Iris pigment epithelial cell (primary cell): ENCODE measurements at places on chromosomes 6 and 20.

GRCh38 chr6:75206576-75207342 lies 906 bp upstream of the COL12A1 start:
- peak; percentile 60 for DNase-seq

DNA sequence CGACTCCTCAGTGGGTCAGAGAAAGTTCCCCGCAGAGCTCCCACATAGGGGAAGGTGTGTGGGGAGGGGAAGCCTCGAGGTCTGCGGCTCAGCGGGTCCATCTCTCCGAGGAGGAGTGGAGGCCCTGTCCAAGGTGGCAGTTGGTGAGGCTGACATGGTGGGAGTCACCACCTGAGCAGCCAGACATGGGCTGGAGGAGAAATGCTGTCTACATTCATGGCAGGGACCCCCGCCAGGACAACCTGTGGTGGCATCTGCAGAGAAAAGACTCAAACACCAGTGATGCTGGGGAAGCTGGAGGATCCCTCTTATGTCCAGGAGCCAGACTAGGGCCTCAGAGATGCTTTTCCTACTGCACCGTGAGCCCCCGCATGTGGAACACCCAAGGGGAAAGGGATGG lies 49.8 kb downstream of the BMP7 start:
- DNase-seq, result no peak

- peak; percentile 1 for DNase-seq
Observed at GRCh38 chr6:50271266-50271665, 221.5 kb upstream of the DEFB112 start.

GRCh38 chr6:142446168-142446567 lies 144.4 kb downstream of the ADGRG6 start:
- no peak for DNase-seq

GRCh38 chr6:6781172-6781872 lies 192.8 kb downstream of the LY86 start:
- peak; percentile 54 for DNase-seq

DNA sequence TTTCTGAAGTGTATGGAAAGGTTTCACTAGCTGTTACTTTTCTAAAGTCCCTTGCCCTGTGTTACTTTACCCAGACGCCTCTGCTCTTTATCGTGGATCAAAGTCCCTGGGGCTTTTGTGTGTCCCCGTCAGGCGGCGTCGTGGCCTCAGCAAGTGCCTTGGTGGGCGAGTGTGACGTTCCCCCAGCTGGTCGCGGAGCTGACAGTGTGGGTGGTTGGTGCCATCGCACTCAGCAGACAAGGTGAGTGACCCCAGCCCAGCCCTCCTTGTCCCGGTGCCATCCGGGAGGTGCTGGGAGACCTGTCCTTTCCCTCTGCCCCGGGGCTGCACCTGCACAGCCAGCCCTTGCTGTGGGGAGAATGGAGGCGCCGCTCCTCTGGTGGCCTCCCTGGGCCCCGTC lies 27.3 kb upstream of the TCFL5 start:
- DNase-seq, result no peak

DNA sequence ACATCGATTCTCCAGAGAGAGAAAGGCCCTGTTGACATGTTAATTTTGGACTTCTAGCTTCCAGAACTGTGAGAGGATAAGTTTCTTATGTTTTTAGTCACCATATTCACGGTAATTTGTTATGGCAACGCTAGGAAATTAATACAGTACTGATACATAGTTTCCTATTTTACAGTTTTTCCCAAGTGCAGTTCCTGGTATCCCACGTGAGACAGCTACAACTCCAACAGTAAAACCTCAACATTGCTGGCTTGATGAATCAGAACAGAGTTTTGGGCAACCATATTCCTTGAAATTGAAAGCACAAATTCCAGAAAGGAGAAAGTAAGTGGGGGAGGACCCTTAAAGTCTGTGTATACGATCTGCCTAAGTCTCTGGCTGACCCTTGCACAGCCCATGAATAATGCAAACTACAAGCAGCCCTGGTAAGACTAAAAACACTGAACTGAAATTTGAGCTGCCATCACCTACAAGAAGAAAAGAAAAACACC lies 505.1 kb upstream of the NRSN1 start:
- DNase-seq, result peak; percentile 50

DNA sequence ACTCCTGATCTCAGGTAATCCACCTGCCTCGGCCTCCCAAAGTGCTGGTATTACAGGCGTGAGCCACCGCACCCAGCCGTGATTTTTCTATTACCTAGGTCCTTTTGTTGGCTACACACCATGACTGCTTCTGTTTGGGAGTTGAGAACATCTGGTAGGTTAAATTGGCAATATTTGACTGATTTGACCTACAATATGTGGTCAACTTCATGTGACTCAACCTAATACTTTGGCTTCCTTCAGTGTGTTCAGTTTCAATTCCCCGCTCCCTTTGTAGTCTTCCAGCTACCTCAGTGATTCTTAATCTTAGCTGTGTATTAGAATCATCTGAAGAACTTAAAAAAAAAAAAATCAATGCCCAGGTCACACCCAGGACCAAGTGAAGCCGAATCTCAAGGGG lies 47.4 kb downstream of the MYB start:
- DNase-seq, result no peak

DNA sequence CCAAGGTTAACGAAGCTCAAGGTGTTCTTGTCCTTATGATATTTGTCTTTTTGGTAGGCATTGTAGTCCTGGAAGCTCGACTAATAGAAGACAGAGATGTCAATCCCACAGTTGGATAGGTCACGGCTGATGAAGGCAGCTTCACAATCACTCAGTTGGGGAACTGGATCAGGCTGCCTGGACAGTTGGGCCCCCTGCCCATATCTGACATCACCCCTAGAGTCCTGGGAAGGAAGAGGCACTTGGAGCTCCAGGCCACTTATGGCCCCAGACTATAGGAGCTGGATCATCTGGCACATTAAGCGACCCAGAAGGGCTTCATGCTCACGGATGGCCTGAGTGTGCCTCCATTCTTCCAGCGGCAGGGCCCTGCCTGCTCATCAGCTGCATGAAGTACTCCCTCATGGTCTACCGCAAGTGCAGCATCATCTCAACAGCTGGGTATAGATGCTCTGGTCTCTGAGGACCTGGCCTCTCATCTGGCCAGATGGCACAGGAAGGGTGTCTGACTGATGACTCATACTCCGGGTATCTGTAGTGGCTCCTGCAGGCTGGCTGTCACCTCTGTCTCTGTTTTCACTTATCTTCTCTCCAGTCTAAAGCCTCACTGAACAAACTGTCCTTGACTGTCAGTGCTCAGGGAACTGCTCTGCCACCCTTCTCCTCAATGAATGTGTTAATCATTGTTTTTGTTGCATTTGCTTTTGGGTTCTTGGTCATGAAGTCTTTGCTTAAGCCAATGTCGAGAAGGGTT lies 29.2 kb upstream of the SSR1 start:
- DNase-seq, result no peak

DNA sequence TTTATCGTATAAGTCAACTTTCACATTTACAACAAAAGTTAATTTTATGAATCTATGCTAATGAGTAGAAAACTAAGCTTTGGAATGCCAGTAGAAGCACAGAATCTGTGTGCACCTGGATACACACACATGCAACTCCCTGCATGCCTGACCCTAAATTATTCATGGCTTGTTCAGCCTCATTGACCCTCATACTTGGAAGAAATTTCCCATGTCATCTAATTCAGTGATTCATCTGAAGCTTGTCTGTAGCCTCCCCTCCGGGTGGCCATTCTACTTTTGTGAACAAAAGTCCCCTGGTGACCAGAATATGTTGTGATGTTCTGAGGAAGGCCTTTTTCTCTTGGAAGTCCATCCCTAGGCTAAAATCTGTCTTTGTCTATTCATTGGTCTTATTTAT lies 1078.4 kb downstream of the KIF16B start:
- no peak for DNase-seq

- no peak for DNase-seq
Observed at GRCh38 chr20:19631410-19631809, 126.6 kb upstream of the RIN2 start.

GRCh38 chr6:20875369-20875963 lies 341.2 kb downstream of the CDKAL1 start:
- peak; percentile 68 for DNase-seq

GRCh38 chr6:18585032-18585573 lies 198.0 kb downstream of the RNF144B start:
- DNase-seq, result peak; percentile 69

DNA sequence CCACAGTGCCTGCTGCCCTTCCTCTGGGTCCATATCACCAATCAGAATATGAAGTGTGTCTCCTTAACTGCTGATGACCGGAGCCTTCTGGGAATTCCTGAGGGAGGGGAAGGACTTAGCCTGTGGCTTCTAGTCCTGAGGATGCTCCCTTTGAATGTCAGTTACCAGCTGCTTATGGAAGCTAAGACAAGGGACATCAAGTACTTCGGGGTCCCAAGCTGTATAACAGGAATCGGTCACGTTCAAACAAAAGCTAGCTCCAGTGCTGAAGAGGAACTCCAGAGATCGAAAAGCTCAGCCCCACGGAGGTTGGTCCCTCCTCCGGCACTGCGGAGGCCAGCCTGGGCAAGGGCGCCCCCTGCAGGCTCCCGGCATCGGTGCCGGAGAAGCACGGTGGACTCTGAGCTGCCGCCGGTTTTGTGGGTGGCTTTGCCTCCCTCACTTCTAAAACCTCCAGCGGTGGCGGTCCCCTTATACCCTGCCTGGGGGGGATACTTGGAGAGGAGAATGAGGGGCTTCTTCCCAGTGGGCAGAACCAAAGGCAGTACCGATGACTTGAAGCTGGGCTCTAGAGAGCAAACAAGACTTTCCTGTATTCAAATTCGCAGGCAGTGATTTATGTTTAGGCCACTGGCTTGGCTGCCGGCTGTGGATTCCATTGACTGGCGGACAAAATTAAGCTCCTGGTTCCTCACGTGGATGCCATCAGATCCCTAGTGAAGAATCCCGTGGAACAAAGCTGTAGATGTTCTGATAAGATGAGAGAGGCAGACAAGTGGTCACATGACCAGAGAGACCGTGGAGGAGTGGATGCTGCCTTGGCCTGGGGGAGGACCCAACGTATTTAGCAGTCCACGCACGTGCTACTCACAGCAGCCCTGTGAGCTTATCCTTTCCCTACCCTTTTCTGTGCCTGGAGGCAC lies 16.2 kb upstream of the UBR2 start:
- peak; percentile 76 for DNase-seq

DNA sequence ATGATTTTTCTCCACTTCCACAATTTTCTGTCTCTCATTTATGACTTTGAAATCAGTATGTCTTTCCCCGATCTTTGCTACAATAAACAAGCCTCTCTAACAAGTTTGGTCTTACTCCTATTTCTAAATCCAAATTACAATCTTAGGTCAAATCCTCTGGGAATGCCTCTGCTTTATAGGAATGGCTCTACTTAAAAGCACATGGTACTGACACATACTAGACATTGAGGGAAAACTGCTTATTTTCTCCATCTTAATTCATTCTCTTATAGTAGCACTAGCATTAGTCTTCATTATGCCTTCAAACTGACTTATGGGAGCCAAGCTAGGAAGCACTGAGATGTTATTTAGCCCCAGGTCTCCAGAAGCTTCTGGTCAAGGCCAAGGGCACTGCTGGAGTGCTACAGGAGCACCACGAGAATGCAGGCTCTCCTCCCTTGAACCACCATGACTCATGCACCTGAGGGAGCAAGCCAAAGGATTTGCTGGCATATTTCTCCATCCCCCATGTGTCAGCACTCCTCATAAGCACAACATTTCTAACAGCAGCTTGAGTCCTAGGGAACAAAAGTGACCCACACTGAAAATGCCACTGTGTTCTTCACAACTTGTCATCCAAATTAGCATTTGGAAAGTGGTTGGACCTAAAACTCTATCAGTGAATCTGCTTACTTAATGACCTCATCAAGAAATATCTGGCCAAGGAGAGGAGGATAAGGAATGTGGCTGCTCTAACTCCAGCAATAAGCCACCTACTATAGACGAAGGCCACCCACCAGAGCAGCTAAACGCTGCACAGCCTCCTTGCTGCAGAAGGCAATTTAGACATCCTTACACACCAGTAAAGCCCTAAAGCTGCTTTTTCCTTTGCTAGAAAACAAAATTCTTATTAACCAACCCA lies 156.8 kb upstream of the KCNQ5 start:
- peak; percentile 74 for DNase-seq

DNA sequence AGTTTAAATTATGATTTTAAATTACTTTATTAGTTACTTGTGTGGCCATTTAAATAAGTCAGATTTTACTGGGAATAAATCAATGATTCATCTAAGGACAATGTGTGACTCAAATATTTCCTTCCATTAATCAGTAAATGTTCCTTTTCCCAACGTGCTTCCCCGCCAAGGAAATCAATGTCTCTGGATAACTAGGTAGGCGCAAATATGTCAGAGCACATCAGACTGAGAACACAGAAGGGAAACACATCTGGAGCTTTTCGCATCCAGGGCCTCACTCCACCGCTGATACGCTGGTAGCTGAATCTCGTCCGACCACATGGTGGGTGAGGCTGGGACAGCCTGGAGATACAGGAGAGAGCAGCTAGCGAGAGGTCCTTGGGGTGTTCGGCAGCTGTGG lies 56.4 kb upstream of the RPS6KA2 start:
- DNase-seq, result peak; percentile 24

- DNase-seq, result peak; percentile 12
Observed at GRCh38 chr6:26501482-26501986, 1.4 kb downstream of the BTN1A1 start.

DNA sequence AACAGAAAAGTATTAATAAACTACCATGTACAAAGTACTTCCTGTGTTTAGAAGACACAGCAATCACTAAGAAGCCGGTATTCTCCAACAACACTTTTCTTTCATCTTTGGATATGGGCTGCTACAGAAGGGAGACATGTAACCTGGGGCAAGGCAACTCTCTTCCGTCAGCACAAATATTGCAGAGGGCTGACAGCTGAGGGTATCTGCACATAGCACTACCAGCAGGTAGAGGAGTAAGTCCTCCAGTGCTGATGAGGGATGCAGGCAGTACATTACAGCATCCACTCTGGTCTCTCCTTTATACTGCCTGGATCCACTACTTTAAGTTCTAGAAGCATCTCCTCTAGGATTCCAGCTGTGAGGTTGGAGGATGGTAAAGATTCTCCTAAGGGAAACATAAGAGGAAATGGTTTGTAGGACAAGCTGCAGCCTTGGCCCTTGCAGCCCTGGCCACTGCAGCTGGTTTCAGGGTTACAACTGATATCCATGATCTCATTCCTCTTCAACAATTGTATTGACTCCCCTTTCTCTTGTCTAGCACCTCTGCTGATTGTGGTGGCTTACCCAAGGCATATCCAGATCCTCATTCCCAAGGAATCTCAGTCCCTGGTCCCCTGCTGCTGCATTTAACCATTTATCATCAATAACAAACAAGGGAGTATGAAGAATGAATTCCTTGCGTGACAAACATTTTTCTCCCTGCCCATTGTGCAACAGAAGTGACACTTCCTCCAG lies 110.7 kb upstream of the ADGRF1 start:
- DNase-seq, result no peak

- DNase-seq, result no peak
Observed at GRCh38 chr6:157312757-157313156, 10.6 kb downstream of the TMEM242 start.
